ENCODE measurements at places on chromosomes 4 and X.

DNA sequence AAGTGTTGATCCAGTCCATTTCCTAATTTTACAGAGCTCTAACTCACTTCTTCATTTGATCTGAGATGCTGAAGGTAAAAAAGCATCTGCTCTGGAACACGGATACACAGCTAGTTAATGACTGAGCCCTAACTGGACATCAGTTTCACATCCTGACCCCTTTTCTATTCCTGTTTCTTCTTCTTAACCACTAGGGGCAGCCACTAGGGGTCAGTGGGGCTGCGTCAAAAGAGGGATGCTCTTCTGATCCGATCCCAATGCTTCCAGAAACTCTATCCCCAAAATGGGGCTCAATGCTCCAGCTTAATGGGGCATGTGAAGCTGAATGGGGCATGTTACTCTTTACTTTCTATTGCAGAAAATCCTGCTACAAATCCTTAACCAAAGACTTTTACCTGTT, 33.4 kb upstream of the PHKA2 start:
- peak; percentile 6 for DNase-seq

DNA sequence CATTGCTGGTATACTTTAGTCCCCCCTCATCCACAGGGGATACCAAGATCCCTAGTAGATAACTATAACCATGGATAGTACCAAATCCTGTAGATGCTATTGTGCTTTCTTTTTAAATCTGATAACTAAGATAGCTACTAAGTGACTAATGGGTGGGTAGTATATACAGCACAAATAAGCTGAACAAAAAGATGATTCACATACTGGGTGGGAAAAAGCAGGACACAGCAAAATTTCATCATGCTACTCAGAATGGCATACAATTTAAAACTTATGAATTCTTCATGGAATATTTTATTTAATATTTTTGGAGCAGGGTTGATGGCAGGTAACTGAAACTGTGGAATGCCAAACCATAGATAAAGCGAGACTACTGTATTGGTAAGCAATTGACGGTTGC, 161.6 kb downstream of the IL15 start:
- DNase-seq: no peak

GRCh38 chrX:96540111-96540631, 144.5 kb upstream of the DIAPH2 start:
- DNase-seq: no peak

DNA sequence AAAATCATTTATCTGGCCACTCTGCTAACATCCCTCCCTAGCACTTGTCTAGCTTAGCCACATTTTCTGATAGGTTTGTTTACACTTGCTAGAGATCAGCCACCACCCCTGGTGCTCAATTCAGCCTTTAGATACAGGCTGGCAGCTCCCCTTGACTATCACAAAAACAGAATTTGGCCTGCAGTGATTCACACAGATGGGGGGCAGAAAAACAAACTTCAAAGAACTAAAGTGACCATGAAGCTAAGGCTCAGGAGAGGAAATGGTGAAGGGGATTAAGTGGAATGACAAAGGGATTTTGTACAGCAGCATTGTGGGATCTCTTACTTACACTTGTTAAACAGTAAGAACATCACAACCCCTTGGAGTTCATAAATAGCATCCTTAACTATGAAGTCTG, 1718.0 kb upstream of the PCDH7 start:
- no peak for DNase-seq

DNA sequence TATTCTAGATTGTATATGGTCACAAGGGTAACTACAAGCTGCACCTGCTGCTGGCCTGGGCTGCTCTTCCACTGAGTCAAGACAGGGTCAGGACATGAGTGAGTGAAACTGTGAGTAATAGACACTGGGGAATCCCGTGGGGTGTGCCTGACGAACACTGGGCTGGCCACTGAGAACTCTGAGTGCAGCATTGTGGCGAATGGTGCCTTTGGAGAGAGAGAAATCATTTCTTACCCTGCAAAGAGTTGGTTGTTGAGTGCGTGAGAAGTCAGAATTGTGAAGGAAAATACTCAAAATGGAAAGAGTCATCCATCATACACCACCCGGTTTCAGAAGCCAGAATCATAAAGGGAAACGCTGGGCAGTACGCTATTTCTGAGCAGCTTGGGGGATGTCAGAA, 43.1 kb upstream of the LSM6 start:
- no peak for DNase-seq

DNA sequence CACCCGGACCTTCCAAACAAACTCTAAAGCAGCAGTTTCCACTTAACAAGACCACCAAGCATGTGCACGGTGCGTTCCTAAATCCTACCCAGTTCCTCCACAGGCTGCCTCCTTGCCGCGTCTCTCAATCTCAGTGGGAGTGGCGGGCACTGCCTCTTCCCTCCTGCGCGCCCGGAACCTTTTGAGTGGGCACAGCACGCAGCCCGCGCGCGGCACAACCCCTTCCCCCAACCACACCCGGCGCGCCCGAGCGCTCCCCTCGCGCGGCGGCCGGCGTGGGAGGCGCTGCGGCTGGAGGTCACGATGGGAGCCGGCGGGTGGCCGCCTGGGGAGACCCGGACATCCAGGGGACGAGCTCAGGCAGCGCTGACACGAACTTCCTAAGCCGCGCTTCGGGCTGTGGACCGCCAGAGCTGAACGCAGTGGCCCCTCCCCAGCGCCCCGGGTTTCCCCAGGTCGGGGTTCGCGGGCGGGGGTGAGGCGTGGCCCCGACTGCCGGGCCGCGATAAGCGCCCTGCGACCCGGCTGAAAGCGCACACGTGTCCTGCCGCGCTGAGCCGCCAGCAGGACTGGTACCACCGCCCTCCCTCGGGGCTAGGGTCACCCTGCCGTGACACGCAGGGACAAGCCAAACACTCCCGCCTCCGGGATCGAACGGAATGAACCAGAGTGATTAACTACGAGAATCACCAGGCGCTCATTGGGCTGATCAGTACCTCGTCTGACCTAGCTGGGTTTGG, at the start of gene ABCG2:
TSS of gene ABCG2 (minus strand) at position 151 of the 740 bp plus-strand sequence. CDS start 18,644 bp downstream, outside the sequence.
- peak; percentile 89 for DNase-seq

GRCh38 chr4:142913461-142914030, 67.4 kb upstream of the INPP4B start:
- DNase-seq: no peak

DNA sequence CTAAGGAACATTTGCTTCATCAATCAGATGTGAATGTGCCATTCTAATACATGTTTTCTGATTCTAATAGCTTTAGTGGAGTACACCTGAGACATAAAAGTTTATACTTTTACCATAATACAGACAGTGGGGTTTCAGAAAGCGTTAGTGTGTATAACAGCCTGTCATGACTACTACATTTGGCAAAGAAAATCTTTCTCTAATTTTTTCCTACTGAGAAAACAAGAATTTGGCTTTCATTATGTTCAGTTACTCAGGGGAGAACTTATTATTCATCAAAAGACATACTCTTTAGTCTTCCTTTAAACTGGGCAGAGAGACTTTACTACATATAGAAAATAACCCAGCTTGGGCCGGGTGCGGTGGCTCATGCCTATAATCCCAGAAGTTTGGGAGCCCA, 104.9 kb downstream of the PCDH18 start:
- no peak for DNase-seq

GRCh38 chr4:3044870-3045819, 29.2 kb downstream of the HTT-AS start:
- peak; percentile 22 for DNase-seq

- DNase-seq: no peak
Observed at GRCh38 chrX:13235930-13236329, 83.9 kb downstream of the ATXN3L start.

DNA sequence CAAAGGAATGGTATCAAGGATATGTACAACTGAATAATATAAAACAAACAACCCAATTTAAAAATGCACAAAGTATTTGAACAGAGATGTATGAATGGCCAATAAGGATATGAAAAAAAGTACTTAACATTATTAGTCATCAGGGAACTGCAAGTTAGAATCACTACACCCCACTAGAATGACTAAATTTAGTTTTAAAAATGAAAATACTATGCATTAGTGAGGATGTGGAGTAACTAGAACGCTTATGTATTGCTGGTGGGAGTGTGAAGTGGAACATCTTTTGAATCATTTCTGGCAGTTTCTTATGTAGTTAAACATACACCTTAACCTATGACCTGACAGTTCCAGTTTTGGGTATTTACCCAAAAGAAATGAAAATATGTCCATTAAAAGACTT, 13.0 kb upstream of the SLC16A2 start:
- DNase-seq: no peak

GRCh38 chr4:77349796-77350195, 192.8 kb downstream of the CCNG2 start:
- DNase-seq: no peak

DNA sequence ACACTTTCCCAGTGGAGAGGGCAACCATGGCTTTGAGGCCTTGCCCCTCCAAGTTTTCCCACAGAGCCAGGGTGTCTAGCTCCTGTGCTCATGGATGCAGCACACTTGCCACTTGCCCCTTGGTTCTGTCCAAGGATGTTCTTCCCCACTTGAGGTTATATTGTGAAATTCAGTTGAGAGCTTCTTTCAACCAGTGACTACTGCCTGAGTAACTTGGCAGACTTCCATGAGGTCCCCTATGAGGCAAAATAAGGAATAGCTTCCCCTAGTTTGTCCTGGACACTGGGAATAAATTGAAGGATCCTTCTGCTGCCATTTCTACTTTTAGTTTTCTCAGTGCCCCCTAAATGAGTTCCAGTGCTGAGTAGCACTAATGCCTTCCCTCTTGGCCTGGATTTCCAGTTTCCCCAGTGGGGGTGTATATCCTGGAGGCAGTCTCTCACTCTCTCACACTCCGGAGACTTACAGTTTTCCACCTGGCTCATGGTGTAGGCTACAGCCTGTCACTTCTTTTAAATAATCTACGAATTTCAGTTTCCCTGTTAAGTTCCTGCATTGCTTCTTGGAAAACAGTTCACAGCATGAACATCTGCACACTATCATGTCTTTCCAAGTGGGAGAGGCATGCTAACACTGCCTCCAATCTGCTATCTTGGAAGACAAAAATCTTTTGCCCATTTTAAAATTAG, 36.4 kb upstream of the ADH4 start:
- DNase-seq: no peak

GRCh38 chrX:47644557-47645091, 5.7 kb downstream of the ELK1 start:
- no peak for DNase-seq

GRCh38 chr4:22487328-22487727, 28.5 kb downstream of the ADGRA3 start:
- no peak for DNase-seq

GRCh38 chrX:39204945-39205344, 403.7 kb downstream of the MID1IP1 start:
- DNase-seq: no peak

- no peak for DNase-seq
Observed at GRCh38 chrX:114581528-114582263, 2.2 kb upstream of the HTR2C start.

DNA sequence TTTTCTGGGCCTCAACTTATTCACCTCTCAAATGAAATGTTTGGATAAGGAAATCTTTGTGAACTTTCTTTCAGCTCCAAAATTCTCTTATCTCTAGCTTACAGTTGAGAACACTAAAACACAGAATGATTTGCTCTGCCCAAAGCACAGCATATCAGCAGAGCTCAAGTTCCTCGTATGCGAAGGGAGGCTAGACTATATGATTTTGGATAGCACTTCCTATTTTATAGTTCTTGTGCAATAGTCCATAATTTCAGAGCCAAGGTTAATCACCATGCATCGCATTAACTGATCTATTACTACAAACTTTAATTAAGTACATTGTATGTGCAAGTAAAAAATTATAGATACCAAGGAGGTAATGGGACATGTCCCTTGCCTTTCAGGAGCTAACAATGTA, 27.0 kb upstream of the KLHL13 start:
- no peak for DNase-seq

DNA sequence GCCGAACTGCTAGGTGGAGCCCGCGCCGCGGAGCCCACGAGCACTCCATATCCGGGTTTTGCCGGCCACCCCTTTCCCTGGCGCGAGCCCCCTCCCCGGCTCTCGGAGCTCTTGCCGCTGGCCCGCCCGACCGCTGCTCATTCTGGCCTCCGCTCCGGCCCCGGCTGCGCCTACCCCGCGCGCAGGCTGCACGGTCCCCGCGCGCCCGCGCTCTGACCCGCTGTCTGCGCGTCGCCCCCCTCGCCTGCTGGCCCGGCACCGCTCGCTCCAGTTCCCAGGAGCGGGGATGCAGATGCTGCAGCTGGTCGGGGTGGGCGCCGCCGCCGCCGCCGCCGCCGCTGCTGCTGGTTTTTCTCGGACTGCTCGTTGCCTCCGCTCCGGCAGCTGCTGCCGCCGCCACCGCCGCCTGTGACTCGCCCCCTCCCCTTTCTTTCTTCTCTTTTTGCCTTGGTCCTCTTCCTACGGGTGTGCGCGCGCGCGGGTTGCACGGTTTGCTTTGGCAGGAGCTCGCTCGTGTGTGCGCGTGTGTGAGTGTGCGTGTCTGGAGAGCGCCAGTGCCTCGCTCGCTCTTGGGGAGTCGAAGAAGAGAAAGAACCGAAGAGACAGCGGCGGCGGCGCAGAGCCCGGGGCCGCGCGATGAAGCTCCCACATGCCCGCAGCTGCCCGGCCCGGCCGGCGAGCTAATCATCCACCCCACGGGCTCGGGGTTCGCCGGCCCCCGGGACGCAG, at the start of gene ADGRL3:
TSS of gene ADGRL3 (plus strand) at position 140 of the 729 bp plus-strand sequence.
- peak; percentile 1 for DNase-seq

- no peak for DNase-seq
Observed at GRCh38 chr4:121462660-121463261, 81.9 kb upstream of the QRFPR start.

GRCh38 chrX:314049-314448, 4.5 kb downstream of the GTPBP6 start:
- no peak for DNase-seq

- no peak for DNase-seq
Observed at GRCh38 chrX:153449368-153450113, 3.7 kb upstream of the TREX2 start.

DNA sequence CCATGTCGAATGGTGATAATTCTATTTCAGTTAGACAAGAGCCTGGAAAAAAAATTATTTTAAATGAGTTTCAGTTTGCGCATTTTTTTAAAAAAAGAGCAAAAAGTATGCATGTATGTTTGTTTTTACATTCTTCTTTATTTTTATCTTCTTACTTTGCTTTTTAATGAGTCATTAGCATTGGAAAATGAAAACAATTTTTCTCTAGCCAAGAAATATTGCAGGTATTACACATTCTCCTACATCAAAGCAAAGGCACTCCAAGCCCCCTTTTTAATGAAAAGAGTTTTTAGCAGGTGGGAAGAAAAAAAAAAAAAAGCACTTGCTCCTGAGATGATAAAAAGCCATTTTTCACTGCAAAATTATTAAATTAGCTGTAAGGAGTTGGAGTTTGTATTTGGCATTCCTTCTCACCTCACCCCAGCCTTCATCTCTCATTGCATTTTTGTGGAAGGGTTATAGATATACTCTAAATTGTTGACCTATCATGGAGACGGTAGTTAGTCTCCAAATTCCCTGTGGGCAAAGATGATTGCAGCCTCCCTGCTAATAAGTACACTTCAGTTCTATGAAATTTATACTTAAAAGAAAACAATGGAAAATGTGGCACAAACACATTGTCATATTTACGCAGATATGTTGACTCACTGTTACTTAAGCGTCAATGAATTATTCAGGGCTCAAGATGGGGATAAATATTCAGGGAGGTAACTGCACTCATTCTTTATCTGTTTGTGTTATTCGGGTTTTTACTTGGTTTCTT, 43.8 kb downstream of the PALLD start:
- no peak for DNase-seq

All from SJSA1 (cell line).